ENCODE measurements at places on chromosomes 2 and 18. TPM values are rescaled to one million over a fixed set of nuclear protein-coding genes. Genes with fewer than 3 reads are reported as not detected.

- no peaks in the 10 kb centered on the region for H3K36me3 ChIP-seq
- no peak for DNase-seq
- no peak overlapping the region for H3K27ac ChIP-seq
- H3K4me1 ChIP-seq, result no peaks in the 10 kb centered on the region
- H3K27me3 ChIP-seq, result no peaks in the 10 kb centered on the region
Measured at GRCh38 chr2:76080154-76080553, 369.4 kb upstream of the GCFC2 start.

DNA sequence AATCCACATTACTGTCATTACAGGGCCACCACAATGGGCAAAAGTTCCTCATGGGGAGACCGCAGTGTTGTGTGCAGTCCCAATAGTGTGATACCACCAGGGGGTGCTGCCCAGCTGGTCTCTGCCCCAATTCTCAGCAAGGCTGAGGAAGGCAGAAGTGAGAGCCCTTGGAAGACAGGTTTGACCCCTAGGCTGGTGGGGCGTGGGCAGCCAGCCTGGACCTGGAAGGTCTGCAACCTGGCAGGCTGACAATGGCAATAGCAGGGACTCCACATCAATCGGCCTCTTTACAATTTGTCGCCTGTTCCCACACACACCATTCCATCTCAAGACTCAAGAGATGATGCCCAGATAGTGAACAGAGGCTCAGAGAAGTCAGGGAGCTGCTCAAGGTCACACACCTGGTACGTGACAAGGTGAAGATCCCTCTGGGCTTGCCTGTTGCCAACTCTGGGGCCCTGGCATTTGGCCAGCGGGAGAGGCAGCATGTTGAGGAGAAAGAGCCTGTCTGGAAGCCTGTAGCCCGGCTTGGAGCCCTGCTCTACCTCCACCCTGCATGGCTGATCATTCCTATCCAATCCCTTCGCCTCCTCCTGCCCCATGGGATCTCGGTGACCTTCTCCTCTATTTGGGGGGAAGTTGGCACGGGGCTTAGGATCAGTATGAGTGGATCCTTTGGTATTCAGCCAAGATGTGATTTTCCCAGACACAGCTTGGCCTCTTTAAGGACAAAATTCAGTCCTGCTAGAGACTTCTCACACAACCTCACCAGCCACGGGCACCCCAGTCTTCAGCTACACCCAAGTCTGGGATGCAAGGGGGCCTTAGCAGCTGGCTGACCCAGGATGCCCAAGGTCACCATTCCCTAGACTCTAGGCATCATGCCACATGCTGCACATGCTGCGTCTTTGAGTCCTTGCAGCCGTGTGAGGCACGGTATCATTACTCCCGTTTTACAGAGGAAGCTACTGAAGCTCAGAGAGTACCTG, 2.9 kb upstream of the ATOH8 start:
- no peaks in the 10 kb centered on the region for H3K27me3 ChIP-seq
- peak; percentile 72 for DNase-seq
- no peaks in the 10 kb centered on the region for H3K36me3 ChIP-seq
- no peak overlapping the region for H3K4me3 ChIP-seq

DNA sequence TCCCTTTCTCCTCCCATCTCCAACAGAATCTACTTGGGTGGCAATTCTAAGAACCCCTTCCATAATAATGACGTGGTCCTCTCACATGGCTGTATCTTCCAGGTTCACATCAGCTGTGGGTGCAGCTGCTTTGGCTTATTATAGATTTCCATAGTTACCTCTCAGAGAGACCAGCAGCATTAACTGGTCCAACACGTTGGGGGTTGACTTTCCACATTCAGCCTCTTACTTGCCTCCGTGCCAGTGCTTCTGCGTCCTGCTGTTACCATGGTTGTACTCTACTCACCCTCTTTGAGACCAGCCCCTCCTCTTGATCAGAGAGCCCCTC, 570.7 kb downstream of the PLCL1 start:
- no peak overlapping the region for H3K4me3 ChIP-seq
- H3K4me1 ChIP-seq, result no peaks in the 10 kb centered on the region
- H3K27ac ChIP-seq, result no peak overlapping the region
- no peaks in the 10 kb centered on the region for H3K36me3 ChIP-seq
- no peaks in the 10 kb centered on the region for H3K27me3 ChIP-seq
- DNase-seq, result no peak

- no peak overlapping the region for H3K27ac ChIP-seq
- no peak overlapping the region for H3K4me3 ChIP-seq
- no peaks in the 10 kb centered on the region for H3K4me1 ChIP-seq
Measured at GRCh38 chr2:54649633-54650032, 73.8 kb upstream of the EML6 start.

- no peaks in the 10 kb centered on the region for H3K4me1 ChIP-seq
- DNase-seq, result no peak
- H3K27me3 ChIP-seq, result no peaks in the 10 kb centered on the region
- peak within 1 kb of the TSS; percentile 5 for H3K4me3 ChIP-seq
- H3K36me3 ChIP-seq, result no peaks in the 10 kb centered on the region
Measured at GRCh38 chr2:230225486-230225885, at the start of gene SP140. SP140 (plus strand) TSS chr2:230225736; CDS start chr2:230225845, 109 bp downstream.

DNA sequence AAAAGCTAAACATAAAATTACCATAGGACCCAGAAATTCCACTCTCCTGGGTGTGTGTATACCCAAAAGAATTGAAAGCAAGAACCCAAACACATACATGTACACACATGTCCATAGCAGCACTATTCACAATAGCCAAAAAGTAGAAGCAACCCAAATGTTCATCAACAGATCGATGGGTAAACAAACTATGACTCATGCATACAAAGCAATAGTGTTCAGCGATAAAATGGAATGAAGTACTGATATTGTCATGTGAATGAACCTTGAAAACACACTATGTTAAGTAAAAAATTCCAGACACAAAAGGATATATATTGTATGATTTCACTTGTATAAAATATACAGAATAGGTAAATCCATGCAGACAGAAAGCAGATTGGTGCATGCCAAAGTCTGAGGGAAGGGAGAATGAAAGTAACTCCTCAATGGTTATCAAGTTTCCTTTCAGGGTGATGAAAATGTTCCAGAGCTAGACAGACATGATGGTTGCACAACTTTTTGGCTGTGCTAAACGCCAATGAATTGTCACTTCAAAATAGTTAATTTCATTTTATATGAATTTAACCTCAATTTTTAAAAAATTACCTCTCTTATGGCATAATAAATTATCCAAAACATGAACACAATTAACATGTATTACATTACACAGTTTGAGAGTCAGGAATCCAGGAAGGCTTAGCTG, 35.5 kb downstream of the GKN2 start:
- H3K27me3 ChIP-seq, result no peaks in the 10 kb centered on the region
- H3K27ac ChIP-seq, result no peak overlapping the region
- no peak overlapping the region for H3K4me3 ChIP-seq
- H3K36me3 ChIP-seq, result no peaks in the 10 kb centered on the region

DNA sequence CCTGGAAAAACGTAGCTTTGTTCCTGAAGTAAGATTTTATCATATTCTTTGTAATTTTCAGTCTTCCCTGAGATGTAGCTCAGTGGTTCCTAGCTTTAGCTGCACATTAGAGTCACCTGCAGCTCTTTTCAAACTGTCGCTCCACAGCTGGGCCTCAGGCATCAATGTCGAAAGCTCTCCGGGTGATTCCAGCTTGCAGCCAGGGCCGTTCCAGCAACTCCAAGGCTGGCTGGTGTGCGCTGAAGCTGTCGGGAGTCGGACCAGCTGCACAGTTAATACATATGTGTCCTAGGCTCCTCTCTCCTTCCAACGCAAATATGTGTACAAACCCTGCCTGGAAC, 609 bp upstream of the ZNF2 start:
- peak overlapping the region; percentile 91 for H3K27ac ChIP-seq
- peak overlapping the region; percentile 78 for H3K4me3 ChIP-seq
- H3K36me3 ChIP-seq, result no peaks in the 10 kb centered on the region
- H3K4me1 ChIP-seq, result peaks cover 9% of the 10 kb centered on the region
- no peaks in the 10 kb centered on the region for H3K27me3 ChIP-seq

Gene ERLEC1
- total RNA-seq, result 87.1 TPM

- H3K4me1 ChIP-seq, result no peaks in the 10 kb centered on the region
- no peak overlapping the region for H3K4me3 ChIP-seq
- H3K36me3 ChIP-seq, result no peaks in the 10 kb centered on the region
- H3K27me3 ChIP-seq, result no peaks in the 10 kb centered on the region
- H3K27ac ChIP-seq, result no peak overlapping the region
Measured at GRCh38 chr2:180048251-180048650, 41.2 kb upstream of the CWC22 start.

Gene TRIM43
- total RNA-seq, result not detected

- no peaks in the 10 kb centered on the region for H3K27me3 ChIP-seq
- no peaks in the 10 kb centered on the region for H3K4me1 ChIP-seq
- no peak for DNase-seq
- no peaks in the 10 kb centered on the region for H3K36me3 ChIP-seq
Measured at GRCh38 chr2:171210864-171211431, 50.3 kb upstream of the TLK1 start.

DNA sequence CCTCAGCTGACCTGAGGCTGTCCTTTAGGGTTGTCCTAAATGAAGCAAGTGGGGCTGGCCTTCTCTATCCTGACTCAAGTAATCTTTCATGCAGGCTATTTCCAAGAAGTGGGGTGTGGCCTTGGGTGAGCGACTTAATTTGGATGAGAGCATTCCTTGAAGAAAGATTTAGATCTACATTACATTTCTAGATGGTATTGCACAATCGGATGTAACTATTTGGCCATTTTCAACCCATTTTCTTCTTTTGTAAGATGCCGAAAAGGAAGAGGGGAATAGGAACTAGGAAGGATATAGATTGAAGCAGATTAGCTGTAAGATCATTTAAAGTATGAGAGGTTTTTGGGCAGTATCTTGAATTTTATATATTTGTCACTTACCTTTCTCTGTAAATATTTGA, 746.3 kb downstream of the MBD2 start:
- no peak overlapping the region for H3K27ac ChIP-seq
- no peak overlapping the region for H3K4me3 ChIP-seq
- H3K4me1 ChIP-seq, result no peaks in the 10 kb centered on the region
- H3K36me3 ChIP-seq, result no peaks in the 10 kb centered on the region
- no peak for DNase-seq

- H3K4me1 ChIP-seq, result no peaks in the 10 kb centered on the region
- H3K4me3 ChIP-seq, result no peak overlapping the region
- no peaks in the 10 kb centered on the region for H3K27me3 ChIP-seq
- H3K27ac ChIP-seq, result no peak overlapping the region
Measured at GRCh38 chr2:88307817-88308216, 137.7 kb downstream of the THNSL2 start.

Gene FEV
- total RNA-seq, result not detected

Measured in breast epithelium (tissue), 4 donors.